Fibroblast of upper back skin (primary cell): ENCODE measurements at places on chromosomes 3 and 15.

- DNase-seq = no peak
These were observed 63.7 kb downstream of the ALCAM start for GRCh38 chr3:105430455-105430854.

DNA sequence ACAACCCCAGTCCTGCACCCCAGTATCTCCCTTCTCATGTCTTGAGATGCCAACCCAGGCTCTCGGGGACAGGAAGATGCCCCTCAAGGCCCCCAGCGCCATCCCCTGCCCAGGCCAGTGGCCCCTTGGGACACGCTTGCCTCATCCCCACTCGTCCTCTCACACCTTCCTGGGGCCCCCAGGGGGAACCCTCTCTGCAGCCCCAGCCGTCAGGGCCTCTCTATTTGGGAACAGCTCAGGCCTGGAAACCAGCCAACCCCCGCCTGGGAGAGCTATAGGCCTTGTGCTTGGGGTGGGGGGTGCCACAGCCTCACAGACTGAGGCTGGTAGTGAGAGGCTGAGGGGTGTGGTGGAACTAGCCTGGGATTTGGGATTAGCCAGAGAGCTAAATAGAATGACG, 7.8 kb downstream of the LINGO1 start:
- no peak for DNase-seq

- DNase-seq = no peak
These were observed 47.0 kb downstream of the OSBPL10 start for GRCh38 chr3:31934018-31934417.

DNA sequence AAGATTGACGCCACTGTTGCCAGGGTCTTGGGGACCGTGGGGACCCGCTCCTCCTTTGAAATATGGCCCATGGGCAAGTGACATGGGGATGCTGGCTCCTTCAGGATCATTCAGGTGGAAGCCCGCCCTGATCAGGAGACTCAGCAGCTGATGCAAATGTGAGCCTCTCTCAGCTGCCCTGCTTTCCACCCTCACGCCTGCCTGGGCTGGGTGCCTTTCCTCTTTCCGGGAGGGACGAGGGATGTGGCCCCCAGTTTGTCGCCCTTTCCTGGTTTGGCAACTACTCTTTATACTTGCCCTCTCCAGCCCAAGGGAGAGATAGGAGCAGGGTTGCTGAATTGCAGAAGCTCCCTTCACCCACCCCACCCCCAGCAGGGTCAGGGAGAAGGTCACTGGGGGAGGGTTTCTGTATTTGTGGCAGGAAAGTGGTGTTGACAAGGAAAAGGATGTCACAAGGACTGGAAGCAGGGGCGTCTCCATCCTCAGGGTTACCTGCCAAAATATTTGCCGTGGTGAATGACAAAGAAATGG, 21.8 kb downstream of the DNASE1L3 start:
- no peak for DNase-seq

DNA sequence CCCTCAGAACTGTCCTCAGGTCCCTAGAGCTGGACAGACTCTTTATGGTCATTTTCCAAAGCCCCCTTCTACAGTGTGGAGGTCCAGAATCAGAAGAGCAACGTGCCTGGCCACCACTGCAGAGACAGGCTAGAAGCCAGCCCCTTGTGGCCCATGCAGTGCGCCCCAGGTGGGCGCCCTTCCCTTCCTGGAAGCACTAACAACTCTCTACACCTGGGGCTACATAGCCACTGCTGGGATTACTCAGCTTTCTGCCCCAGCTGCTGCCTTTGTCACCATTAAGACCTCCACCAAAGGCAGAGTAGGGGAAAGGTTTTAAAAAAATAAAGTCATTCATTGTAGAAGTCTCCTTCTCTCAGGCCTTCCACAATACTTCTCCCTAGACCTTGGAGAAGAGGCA, 2.3 kb downstream of the RASGRP1 start:
- no peak for DNase-seq

DNA sequence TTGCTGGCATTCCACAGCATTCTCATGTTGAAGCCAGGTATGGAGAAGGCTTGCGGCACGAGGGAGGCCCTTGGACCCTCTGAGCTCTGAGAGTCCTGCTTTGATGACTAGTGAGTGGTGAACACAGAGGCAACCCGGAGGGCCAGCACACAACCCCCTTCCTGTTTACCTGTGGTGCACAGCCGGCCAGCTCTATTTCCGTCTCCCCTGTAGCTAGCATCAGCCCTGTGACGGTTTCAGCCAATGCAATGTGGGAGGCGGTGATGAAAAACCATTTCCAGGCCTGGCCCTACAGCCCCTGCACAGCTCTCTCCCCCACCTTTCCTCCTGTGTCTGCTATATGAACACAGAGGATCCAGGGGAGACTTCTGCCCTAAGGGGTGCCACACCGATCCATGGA, 76.8 kb upstream of the KLHL25 start:
- DNase-seq = no peak

DNA sequence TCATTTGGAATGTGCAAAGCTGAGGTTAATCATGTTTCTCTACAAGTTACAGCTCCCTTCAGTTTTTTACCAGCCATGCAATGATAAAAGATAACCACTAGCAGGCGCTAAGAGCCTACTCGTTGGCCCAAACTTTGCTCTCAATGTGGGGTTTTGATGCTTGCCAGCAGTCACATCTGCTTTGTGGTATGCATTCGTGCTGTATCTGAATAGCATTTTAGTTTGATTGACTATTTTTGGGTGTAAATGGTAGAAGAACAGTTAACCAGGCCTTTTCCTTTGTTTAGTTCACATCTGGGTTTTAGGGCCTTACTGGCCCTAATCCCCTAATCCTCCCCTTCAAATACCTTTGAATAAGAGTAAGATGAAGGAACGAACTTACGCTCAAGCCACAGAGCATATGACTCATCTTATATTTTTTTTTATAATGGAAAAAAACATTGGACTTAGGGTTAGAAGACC, 4.4 kb upstream of the CLDN11 start:
- DNase-seq = peak; percentile 95

- DNase-seq = peak; percentile 25
These were observed 302.0 kb downstream of the DIPK2A start for GRCh38 chr3:144273601-144274000.

DNA sequence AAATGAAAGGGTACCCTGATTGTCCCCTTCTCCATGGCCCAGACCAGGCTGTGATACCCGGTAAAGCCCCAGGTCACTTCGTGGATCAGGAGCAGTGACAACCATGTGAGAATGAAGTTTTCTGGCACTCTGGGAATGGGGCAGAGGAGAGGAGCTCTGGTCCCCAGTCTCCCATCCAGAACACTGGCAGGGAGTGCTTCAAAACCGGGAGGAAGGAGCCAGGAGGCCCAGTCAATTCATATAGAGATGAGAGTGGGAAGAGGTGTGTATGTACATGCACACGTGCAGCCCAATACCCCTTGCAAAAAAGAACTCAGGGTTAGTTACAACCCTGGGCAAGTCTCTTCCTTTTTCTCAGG, 101.4 kb upstream of the TLE3 start:
- no peak for DNase-seq

GRCh38 chr3:46946416-46946815, 30.1 kb downstream of the CCDC12 start:
- no peak for DNase-seq

GRCh38 chr3:172040078-172040980, 951 bp downstream of the FNDC3B start:
- peak; percentile 92 for DNase-seq

DNA sequence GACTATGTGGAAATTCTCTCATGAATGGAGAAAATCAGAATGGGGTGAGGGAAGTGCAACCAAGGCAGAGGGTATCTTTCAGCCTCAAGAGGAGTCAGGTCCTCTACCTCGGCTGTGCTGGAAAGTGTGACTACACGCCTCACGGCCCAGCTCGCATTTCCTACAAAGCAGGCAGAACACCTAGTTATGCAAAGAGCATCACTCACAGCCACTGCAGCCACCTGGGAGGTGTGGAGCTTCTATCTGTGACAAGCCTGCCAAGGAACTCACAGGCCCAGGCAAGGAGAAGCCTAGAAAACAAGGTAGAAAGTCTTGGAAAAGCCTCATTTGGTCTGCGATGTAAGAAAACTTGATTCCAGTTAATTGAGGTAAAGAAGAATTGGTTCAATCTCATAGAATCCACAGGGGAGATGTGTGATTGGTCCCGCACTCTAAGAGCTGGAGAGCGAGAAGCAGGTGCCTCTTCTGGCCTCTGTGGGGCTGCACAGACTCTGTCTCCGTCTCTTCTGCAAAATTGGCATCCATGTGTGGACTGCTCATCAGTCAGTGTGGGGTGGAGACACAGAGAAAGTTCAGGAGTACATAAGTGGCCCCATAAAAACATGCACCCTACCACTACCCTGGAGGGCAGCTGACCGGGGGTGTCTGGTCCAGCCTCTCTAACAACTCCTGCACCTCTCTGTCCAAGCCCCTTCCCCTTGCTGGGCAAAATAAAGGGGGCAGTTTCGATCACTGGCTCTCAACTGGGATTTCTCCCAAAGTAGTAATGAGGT, 76.8 kb downstream of the TAMM41 start:
- no peak for DNase-seq

DNA sequence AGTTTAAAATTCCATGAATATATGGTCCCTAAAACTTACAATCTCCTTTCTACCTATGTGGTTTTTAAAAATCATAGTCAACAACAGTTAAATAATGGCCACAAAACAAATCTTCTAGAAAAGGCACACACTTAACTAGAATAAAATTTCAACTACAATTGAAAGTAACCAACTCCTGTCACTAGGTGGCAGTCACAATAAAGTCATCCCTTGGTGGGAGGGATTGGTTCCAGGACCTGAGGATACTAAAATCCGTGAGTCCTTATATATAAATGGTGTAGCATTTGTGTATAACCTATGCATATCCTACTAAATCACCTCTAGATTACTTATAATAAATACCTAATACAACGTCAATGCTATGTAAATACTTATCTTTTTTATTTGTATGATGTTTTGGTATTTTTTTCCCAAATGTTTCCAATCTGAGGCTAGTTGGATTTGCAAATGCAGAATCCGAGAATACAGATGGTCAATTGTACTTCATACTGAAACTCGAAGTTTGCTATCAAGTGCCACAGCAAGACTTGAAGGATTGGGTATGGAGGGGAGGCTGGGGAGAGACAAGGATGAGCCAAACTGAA, 172.6 kb downstream of the FMN1 start:
- peak; percentile 71 for DNase-seq

DNA sequence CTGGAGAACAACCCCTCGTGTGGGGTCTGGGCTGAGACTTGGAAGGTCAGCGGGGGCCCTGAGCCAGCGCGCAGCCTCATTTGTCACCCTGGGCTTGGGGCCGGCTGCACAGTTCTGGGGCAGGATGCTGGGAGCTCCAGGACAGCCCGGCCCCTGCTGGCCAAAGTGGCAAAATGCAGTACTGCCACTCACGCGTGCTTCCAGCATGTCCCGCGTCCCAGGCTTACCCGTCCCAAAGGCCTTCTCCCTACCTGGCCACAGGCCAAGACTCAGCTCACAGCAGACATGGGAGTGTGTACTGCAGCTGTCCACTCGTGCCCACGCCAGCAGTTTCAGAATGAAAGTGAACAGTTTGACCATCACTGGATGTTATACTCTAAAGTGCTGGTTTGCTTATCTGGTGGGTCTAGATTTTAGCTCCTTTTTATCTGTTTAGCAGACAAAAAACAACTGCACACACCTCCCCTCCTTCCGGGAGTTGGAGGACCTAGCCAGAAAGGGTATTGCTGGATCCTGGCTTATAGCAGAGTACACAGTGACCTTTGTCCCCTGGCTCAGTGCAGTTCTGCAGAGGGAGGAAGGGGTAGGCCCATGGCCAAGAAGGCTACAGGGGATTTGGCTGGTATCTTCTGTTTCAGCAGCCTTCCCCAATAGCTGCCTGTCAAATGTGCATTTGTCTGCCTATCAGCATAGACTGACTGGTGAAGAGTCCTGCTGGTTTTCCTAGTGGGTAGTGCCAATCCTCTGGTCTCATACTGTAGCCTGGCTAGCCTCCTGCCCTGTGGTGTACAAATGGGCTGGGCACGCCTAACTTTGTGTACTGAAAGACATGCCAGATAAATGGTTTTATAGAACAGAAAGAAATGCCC, 23.2 kb upstream of the IP6K2 start:
- DNase-seq = peak; percentile 65

GRCh38 chr3:127660621-127661251, 12.0 kb upstream of the ABTB1 start:
- DNase-seq = no peak

- DNase-seq = no peak
These were observed 19.6 kb upstream of the NSMCE3 start for GRCh38 chr15:29289173-29289572.

GRCh38 chr15:52808441-52808840, 18.3 kb upstream of the ONECUT1 start:
- peak; percentile 30 for DNase-seq

DNA sequence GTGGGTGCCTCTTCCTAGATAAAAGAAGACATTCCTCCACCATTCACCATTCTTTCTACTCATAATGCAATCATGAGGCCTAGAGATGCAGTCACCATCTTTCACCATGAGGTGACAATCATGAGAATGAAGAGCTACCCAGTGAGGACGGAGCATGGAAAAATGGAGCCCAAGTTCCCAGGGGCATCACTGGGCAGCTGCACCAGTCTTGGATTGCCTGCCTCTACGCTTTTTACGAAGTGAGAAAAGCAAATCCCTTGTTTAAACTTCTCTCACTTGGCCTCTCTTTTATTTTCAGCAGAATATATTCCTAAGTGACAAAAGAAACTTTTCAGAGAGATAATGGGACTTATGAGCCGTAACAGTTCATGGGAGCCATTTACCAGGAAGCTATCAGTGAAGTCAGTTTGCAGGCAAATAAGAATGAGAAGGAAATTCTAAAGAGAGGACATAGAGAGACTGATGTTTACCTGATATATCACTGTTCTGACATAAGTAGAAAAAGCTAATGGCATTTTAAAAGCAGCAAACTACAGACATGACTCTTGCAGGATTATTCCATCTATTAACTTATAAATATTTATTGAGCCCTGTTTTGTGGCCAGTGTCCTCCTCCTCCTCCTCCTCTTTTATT, 90.0 kb upstream of the CPNE4 start:
- no peak for DNase-seq

GRCh38 chr15:26103002-26103404, 239.9 kb upstream of the ATP10A start:
- peak; percentile 53 for DNase-seq

DNA sequence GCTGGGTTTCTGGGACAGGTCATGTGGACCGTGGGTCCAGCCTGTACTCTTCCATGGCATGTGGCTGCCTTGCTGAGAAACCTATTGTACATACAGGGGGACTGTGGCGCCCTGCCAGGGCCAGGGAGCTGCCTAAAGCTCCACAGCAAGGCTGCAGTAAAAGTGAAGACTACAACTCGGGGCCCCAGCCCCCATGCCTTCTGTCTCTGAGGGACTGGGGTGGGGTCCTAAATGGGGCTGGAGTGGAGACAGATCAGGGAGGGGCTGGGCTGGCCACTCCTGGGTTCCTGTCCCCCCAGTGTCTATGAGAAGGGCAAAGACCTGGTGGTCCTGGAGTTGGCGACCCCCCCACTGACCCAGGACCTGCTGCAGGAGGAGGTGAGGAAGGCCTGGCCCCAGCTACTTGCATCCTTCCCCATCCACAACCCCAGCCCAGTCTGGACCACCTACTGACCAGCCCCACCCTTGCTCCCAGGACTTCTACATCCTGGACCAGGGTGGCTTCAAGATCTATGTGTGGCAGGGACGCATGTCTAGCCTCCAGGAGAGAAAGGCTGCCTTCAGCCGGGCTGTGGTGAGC, 7.3 kb downstream of the VILL start:
- no peak for DNase-seq

- DNase-seq = no peak
These were observed 54.1 kb upstream of the PPIB start for GRCh38 chr15:64216730-64217428.
